ENCODE measurements at places on chromosomes 1 and 21.

DNA sequence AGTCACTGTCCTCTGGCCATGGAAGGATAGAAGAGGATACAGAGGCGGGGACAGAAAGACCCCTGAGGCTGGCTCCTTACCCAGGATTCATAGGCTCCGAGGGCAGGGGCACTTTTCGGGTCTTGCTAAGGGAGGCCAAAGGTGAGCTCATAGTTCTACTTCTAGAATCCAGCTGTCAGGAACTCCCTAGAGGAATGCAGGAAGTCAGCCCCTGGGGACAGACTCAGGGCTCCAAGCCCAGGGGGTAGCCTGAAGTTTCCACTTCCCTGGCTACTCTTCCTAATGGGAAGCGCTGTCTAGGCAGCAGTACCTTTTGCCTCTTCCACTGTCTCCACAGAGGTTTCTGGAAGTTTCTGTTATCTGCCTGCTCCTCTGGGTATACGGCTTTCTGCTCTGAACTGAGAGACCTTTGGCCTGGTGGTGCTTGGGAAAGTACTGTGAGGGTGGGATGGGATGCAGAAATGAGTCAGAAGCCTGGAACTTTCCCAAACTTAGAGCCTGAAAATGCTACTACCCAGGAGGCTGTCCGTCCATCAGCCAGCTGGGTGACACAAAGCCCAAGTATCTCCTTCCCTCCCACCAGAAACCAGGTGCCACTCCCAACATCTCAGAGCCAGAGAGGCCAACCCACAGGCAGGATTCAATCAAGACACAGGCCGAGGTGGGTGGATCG is 3.6 kb downstream of the UBXN11 start:
- H3K36me3 ChIP-seq: no peaks in the 10 kb centered on the region
- H3K27me3 ChIP-seq: no peaks in the 10 kb centered on the region
- H3K4me3 ChIP-seq: no peak overlapping the region
- H3K27ac ChIP-seq: no peak overlapping the region
- H3K4me1 ChIP-seq: peaks cover 6% of the 10 kb centered on the region
- DNase-seq: no peak

DNA sequence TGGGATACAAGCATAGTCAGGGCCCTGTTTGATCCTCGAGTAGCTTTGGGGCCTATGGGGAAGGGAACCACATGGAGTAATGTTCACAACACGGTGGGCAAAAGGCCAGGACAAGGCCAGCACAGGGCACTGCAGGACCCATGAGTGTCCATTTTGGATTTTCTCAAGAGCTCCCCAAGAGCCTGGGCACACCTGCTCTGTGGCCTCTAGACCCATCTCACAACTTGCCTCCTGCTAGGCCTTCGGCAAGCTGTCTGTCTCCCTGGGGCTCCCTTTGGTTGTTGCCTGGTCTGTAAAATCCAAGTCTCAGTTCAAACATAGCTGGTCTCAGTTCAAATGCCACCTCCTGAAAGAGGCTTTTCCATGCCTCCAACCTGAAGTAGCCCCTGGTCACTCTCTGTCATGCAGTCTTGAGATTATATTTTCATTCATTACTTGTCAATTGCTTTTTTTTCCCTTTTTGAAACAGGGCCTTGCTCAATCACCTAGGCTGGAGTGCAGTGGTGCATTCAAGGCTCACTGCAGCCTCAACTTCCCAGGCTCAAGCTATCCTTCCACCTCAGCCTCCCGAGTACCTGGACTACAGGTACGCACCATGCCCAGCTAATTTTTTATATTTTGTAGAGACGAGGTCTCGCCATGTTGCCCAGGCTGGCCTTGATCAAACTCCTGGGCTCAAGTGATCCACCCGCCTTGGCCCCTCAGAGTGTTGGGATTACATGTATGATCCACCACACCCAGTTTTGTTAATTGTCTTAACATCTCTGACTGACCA is 107.4 kb downstream of the MATN1 start:
- H3K4me1 ChIP-seq: no peaks in the 10 kb centered on the region
- H3K4me3 ChIP-seq: no peak overlapping the region
- no peak overlapping the region for H3K27ac ChIP-seq
- no peaks in the 10 kb centered on the region for H3K27me3 ChIP-seq

- H3K4me3 ChIP-seq: no peak overlapping the region
- H3K27me3 ChIP-seq: peaks cover 6% of the 10 kb centered on the region
- H3K36me3 ChIP-seq: no peaks in the 10 kb centered on the region
- no peaks in the 10 kb centered on the region for H3K4me1 ChIP-seq
- no peak for DNase-seq
Observed at GRCh38 chr1:30678209-30678608, 45.2 kb downstream of the MATN1 start.

DNA sequence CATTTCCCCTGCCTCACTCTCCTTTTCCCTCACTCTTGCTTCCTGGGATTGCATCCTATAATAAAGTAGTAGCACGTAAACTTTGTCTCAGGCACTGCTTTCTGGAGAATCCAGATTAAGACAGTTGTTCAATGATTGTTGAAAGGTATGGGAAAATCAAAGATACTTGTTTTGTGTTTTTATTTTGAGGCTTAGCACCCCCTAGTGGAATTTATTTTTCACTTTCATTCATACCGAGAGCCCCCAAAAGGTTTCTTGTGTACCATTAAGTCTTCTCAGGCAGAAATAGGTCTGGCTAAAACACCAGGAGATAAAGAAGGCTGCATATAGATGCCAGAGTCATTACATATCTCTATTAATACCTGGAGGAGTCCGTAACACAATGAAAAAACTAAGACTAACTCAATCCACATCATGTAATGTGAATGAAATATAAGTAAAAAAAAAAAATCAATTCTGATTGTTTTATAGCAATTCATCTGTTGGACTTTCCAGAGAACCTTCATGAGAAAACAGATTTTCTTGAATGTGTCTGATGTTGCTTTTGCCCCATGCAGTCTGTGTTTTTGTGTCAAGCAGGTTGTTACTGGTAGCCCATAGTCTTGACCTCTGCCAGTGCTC is 103.5 kb downstream of the RPE65 start:
- no peaks in the 10 kb centered on the region for H3K36me3 ChIP-seq
- peak; percentile 13 for DNase-seq
- H3K4me1 ChIP-seq: no peaks in the 10 kb centered on the region
- H3K27me3 ChIP-seq: no peaks in the 10 kb centered on the region

DNA sequence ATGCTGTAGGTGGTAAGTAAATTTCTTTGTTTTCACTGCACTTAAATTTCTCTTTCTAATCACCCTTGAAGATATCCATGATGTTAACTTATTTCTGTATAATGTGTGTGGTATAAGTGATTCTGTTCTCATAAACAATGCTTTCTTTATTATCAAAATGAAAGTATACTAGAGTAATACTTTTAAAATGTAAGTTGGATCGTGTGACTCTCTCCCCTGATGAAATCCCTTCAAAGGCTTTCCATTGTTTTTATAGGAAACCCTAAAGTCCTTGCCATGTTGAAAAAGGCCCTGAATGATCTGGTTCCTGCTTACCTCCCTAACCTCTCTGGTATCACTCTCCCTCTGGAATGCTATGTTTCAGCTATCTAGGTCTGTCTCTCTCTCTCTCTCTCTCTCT is 191.1 kb upstream of the LHX8 start:
- no peak overlapping the region for H3K4me3 ChIP-seq
- H3K4me1 ChIP-seq: no peaks in the 10 kb centered on the region
- H3K27me3 ChIP-seq: no peaks in the 10 kb centered on the region
- DNase-seq: no peak
- H3K27ac ChIP-seq: no peak overlapping the region

DNA sequence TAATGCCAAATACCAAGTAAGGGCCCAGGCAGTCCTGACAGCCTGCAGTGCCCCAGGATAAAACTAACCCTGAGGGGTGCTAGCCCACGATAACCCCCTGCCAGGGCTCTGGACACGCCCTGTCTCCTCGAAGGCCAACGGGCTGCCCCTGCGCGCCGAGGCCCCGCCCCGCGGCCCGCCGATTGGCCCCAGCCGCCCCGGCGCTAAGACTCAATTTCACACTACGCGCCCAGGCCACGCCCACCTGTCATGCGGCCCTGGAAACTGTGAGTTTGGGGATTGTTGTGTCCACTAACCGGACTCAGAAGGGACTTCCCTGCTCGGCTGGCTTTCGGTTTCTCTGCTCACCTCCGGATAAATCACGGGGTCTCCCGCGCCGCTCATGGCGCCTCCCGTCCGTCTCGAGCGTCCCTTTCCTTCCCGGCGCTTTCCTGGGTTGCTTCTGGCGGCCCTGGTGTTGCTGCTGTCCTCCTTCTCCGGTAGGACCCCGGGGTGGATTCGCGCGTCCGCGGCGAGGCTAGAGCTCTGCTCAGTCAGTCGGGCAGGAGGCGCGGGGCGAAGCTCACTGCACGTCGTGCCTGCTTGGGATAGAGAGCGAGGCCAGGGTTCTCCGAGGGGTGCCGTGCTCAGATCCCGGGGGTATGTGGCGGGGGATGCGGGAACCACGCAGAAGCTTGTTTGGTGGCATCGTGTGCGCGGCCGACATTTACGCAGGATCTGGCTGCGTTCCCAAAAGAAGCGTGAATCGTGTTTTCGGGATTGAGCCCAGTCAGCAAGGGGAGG is at the start of gene CR1L:
Gene CR1L, plus strand, starts transcription at position 282 of the 783 bp plus-strand sequence. Its CDS starts 101 bp downstream, at position 383.
- peak; percentile 66 for DNase-seq
- H3K4me3 ChIP-seq: no peak within 1 kb of the TSS
- H3K27ac ChIP-seq: no peak within 1 kb of the TSS
- no peaks in the 10 kb centered on the region for H3K27me3 ChIP-seq
- peaks cover 6% of the 10 kb centered on the region for H3K4me1 ChIP-seq
- H3K36me3 ChIP-seq: no peaks in the 10 kb centered on the region

DNA sequence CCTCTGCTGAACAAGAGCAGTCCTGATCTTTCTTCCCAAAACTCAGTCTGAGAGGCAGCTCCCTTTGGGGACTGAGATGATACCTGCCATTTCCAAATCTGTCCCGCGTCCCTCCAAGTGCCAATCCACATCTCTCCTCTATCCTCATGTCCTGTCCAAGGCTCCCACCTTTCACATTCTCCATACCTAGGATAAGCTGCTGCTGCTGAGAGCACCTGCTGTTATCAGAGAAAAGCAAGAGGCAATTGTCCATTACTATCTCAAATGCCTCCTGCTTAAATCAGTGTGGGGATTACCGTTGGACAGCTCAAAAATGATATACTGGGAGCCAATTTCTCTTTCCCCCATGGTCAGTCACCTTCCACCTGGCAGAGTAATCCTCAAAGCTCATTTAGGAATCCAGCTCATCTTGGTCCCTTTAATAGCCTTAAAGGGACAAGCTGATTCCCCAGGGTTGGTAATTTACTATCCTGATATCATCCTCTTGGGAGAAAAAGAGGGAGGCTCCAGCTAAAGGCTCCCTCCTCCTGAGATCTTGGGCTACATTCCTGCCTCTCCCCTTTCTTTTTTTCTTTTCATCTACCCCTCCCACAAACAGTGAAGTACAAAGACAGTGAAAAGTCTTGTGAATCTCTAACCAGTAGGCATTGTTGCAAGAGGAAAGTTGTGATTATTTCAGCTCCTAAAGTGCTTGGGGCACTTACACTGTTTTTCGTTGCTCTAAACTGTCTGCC is 278.1 kb upstream of the CAMK1G start:
- no peak for DNase-seq
- H3K4me3 ChIP-seq: no peak overlapping the region
- no peak overlapping the region for H3K27ac ChIP-seq
- H3K4me1 ChIP-seq: no peaks in the 10 kb centered on the region
- H3K27me3 ChIP-seq: peaks cover 4% of the 10 kb centered on the region

DNA sequence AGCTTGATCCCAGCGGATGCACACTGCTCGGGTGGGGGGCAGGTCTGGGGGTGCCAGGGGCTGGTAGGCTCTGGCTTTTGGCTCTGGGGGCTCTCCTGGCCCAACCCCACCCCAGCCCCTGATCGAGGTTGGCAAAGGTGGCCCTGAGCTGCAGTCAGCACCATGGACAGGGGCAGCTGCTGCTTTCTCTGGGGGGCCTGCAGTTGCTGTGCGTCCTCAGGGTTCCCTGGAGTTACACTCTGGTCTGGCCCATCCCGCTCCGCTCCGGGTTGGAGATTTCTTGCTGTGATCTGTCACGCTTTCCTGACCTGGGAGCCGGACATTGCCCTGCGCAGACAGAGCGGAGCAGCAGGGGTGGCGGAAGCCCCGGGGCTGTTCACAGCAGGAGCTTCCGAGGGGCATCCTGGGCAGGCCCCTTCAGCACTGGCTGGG is 8.0 kb upstream of the PLCH2 start:
- no peak overlapping the region for H3K4me3 ChIP-seq
- H3K27me3 ChIP-seq: peaks cover 10% of the 10 kb centered on the region
- H3K4me1 ChIP-seq: no peaks in the 10 kb centered on the region
- DNase-seq: peak; percentile 70

DNA sequence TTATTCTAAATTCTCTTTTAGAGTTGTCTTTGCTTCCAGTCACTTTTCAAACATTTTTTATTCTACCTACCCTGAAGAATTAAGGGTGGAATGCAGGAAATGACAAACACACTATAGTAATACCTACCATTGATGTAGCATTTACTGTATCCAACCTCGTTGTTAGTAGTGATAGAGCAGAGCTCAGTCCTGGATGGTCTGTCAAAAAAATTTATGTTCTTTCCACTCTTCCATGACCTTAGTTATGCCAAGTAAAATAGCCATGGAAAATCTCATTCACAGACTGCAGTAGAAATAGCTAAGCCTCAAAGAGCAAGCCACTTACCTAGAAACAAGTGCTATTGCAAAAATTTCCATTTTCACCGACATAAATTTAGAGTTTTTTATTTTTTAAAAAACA is 74.6 kb downstream of the CRB1 start:
- H3K36me3 ChIP-seq: no peaks in the 10 kb centered on the region
- H3K4me1 ChIP-seq: no peaks in the 10 kb centered on the region
- no peak overlapping the region for H3K27ac ChIP-seq
- no peak overlapping the region for H3K4me3 ChIP-seq
- no peak for DNase-seq

GRCh38 chr1:194658090-194658439 is 1471.7 kb upstream of the B3GALT2 start:
- DNase-seq: no peak
- no peak overlapping the region for H3K4me3 ChIP-seq

GRCh38 chr1:209427277-209427676 is 156.2 kb upstream of the CAMK1G start:
- H3K27ac ChIP-seq: no peak overlapping the region
- H3K4me1 ChIP-seq: peaks cover 7% of the 10 kb centered on the region
- no peaks in the 10 kb centered on the region for H3K36me3 ChIP-seq
- no peak for DNase-seq
- H3K4me3 ChIP-seq: no peak overlapping the region

- no peak overlapping the region for H3K4me3 ChIP-seq
- H3K27ac ChIP-seq: peak overlapping the region; percentile 80
- peaks cover 43% of the 10 kb centered on the region for H3K4me1 ChIP-seq
- H3K36me3 ChIP-seq: no peaks in the 10 kb centered on the region
- peak; percentile 66 for DNase-seq
Observed at GRCh38 chr1:154430903-154431302, 25.8 kb downstream of the IL6R start.
